ENCODE measurements at places on chromosomes 16 and 17.

DNA sequence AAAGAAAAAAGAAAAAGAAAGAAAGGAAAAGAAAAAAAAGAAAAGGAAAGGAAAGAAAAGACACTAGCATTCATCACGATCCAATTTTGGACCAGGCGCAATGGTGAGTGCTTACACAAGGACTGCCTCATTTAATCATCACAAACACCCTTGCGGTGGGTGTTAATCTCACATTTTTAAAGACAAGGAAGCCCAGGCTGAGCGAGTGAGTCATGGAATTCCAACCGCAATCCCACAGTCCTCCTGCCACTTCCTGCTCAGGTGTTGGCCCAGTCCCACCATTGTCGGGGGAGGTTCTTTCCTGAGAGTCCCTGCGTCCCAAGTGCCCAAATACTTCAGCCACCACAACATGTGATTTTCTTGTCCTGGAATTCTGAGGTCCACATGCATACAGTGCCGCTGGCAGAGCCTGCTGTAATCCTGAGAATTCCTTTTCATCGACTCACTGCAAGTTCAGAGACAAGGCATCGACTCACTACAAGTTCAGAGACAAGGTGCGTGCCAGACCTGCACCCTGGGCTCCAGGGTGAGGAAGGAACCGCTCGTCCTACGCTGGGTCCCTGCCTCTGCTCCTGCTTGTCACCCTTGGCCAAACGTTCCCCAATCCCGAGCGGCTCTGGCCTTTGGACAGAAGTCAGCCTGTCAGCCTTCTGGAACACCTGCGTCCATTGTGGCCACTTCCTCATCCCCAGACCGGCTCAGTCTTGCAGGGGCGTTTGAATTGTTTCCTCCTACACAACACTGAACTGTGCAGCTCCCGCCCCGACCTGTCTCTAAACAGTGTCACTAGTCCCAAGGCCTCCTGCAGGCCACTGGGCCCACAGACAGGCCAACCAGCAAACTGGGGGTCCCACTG lies 5.8 kb downstream of the ZG16B start:
- no peak for DNase-seq

DNA sequence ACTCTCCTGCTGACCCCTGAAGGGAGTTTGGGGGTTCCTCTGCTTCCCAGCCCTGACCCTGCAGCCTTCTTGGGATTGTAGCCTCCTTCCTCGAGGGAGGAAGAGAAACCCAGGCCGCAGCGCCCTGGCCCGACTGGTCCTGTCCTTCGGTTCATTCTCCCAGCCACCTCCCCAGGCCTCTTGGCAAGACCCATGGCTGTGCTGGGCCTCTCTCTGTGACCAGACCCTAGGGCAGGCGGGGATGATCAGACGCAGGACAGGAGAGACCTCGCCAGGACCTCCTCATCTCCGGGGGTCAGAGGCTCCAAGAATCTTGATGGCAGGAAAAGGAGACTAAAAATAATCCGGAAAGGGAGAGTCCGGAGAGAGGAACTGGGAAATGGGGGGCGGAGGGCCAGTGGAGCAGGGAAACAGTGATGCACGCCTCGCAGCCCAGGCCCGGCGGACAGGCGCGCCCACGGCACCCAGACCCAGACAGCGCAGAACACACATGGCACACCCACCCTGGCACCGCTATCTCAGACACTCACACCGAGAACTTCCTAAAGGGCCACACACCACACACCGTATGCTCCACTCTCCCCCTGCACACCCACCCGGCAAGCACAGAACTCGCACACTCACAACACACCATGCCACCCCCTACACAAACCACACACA lies 1.2 kb downstream of the ARHGEF15 start:
- DNase-seq = no peak

DNA sequence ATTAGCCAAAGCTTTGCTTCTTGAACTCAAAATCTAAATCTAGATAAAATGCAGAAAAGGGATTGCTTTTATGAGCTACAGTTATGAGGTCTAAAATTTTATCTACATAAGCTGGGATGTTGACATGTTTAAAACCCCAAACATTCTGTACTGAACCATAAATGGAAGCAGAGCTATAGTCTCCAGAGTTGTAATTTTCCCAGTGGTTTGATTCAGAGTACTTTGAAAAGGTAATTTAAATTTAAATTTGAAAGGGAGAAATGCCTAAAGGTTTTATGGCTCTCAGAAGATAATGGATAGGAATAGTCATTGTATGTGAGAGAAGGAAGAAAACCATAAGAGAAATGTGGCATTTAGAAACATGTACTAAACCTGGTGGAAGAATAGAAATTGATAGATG lies 163.2 kb downstream of the PPM1E start:
- no peak for DNase-seq

GRCh38 chr16:8548166-8548565 lies 42.1 kb downstream of the TMEM114 start:
- DNase-seq = no peak

- DNase-seq = no peak
These were observed 21.2 kb downstream of the PEMT start for GRCh38 chr17:17570140-17570797.

DNA sequence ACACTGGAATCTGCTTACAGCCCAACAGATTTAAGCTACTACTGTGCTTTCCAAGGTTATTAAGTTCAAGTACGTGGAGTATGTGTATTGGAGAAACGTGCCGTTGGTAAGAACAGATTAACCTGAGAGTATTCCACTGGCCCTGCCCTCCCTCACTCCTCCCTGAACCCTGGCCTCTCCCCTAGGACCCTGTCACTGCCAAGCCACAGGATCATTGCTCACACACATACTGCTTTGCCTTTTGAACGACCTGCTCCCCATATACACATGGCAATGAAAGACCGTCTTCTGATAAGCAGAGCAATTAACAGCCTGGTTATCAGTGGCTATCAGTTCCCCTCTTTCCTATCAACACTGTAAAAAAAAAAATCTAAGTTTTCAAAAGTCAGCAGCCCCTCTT lies 458.9 kb upstream of the DYNLRB2 start:
- no peak for DNase-seq

DNA sequence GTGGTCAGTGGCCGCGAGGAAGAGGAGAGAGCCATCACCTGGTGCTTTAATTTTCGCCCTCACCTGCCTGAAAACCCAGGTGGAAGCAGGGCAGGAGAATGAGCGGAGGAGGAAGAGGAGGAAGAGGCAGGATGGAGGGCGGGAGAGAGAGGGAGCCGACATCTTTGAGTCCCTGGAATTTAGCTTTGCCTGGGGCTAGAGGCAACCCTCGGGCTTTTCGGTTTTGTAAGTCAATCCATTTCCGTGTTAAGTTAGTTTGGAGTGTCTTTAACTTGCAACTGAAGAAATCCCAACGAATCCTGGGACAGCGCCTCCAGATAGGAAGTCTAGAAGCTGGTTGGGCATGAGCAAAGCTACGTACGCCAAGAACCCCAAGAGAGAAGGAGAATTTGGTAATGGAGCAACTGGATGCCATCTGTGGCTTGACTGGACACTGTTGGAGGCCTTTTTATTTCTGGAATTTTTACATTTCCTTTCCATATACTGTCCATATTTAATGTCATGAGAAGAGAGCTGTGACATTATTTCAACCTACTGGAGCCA lies 36.9 kb upstream of the ATP2A3 start:
- no peak for DNase-seq

DNA sequence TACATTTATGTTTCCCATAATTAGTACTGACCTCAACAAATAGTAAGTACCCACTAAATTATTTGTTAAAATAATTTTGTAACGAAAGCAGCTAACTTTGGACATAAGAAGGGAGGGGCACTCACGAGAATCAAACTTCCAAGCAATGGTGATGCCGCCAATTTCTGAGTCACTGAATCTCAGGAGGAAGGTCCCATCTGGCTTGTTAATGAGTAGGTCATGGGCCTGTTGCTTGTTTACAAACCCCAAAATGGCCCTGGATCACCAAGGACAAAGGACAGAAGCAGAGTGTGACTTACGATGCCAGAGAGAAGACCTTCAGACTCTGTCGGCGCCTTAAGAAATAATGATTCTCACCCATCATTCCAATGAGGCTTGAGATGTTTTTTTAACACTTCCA lies 15.8 kb upstream of the GHDC start:
- DNase-seq = no peak

- no peak for DNase-seq
These were observed 5.3 kb downstream of the PLD6 start for GRCh38 chr17:17200831-17201230.

DNA sequence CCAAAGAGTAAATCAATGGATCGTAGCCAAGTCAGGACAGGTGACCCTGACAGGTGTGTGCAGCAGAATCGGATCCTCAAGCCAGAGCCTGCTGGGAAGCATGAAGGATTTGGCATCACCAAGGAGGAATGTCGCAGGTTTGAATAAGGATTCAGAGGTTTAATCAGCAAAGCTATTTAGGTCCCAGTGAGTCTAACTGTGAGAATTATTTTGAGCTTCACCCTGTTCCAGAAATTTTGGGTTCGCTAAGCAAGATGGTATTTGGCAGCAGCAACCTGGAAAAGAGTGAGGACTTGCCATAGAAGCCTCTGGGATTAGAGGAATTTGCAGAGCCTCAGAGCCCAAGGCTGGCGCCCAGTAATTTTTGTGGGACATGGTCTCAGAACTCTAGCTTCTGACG lies 173.0 kb downstream of the CCDC182 start:
- no peak for DNase-seq

DNA sequence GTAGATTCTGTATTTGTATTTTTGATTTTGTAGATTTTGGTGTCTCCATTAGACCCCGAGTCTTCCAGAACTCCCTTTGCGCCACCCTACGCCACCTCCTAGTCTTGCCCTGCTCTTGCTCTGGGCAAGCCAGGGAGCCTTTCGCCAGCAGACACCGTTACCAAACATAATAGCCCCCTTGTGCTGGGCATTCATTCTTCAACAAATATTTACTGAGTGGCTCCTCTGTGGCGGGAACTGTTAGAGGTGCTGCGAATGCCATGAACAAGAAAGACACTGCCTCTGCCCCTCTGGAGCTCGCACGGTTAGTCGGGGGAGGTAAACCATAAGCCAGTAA lies 841 bp upstream of the GPT2 start:
- DNase-seq = no peak

GRCh38 chr17:67431249-67432015 lies 54.4 kb downstream of the PITPNC1 start:
- no peak for DNase-seq

DNA sequence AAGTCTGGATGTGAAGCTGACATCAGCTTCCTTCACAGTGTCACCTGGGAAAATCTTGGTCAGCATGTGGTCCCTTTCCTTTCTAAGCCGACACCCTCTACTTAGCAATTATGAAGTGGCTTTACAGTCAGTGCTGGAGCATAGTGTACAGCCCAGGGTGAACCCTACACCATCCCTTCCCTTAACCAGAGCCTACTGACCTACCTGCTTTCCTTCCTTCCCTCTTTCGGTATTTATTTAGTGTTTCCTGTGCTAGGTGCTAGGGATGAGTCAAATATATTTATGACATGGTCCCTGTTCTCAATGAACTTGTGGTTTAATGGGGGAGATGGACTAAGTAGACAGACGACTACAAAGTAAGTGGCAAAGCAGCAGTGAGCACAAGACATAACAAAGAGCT lies 77.5 kb downstream of the CDK5R1 start:
- DNase-seq = peak; percentile 5

DNA sequence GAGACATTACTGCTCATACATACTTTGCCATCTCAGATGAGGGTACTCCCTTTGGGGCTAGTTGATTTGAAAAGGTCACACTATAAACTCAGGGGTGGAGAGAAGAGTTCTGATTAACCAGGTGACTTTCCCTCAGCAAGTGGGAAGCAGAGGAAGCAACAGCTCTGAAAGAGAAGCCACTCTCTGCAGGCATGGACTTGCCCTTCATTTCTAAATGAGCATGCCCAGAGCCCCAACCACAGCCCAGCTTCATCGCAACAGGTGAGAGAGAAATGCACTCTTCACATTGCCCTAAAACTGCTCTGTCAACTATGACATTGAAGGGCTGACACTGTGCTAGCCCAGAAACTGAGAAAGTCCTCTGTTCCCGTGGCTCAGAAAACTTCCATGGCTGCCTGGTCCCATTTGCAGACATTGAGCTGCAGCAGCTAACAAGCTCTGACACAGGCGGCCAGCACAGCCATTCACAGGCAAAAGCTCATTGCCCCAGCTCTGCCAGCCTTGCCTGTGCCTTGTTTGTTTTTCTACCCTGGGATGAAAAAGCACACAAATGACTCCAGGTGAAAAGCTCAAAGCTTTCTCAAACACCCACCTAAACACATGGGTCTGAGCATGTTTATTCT lies 419.8 kb upstream of the DYNLRB2 start:
- DNase-seq = no peak

DNA sequence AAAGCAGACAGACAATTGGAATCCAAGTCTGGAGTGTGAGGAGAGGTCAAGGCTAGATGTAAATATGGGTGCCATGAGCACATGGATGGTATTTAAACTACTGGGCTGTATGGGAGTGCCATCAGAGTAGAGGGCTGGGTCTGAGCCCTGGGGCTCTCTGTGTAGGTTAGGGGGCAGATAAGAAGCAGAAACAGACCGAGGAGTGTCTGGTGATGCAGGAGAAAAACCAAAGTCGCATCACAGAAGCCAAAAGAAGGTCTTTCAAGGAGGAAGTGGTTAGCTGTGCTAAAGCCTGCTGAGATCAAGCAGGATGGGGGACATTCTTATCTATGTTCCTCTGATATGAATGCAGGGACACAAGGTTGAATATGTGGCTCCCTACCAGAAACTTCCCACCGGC lies 1.9 kb downstream of the TSEN54 start:
- DNase-seq = no peak

GRCh38 chr17:4162775-4163466 lies 19.9 kb downstream of the CYB5D2 start:
- DNase-seq = no peak

- DNase-seq = no peak
These were observed 149.7 kb downstream of the SNX29 start for GRCh38 chr16:12126091-12126806.

DNA sequence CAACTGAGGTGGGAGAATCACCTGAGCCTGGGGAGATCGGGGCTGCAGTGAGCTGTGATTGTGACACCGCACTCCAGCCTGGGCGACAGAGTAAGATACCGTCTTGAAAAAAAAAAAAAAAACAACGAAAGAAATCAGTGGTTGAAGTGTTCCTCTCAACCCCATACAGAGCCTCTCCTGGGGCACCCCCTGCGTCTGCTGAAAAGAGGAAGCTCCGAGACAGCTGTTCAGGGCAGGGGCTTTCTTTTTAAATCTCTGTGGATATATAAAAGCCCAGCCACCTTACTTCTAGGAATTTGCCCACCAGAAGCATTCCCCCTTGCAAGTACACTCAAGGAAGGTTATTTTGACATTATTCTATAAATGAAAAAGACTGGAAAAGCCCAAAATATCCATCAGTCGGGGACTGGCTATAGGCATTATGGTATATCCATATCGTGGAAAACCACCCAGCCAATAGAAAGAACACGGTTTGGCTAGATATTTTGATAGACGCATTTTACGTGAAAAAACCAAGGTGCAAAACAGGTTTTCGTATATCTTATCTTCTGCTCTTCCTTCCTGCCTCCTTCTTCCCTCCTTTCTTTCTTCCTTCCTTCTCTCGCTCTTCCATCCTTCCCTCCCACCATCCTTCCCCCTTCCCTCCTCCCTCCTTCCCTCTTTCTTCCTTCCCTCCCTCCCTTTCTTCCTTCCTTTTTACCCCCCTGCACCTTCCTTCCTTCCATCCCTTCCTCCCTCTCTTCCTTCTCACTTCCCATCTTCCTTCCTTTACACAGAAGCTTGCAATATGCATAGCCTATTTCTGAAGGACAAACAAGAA lies 9.2 kb upstream of the CCL22 start:
- no peak for DNase-seq
